ENCODE measurements at places on chromosomes 11 and 22.

DNA sequence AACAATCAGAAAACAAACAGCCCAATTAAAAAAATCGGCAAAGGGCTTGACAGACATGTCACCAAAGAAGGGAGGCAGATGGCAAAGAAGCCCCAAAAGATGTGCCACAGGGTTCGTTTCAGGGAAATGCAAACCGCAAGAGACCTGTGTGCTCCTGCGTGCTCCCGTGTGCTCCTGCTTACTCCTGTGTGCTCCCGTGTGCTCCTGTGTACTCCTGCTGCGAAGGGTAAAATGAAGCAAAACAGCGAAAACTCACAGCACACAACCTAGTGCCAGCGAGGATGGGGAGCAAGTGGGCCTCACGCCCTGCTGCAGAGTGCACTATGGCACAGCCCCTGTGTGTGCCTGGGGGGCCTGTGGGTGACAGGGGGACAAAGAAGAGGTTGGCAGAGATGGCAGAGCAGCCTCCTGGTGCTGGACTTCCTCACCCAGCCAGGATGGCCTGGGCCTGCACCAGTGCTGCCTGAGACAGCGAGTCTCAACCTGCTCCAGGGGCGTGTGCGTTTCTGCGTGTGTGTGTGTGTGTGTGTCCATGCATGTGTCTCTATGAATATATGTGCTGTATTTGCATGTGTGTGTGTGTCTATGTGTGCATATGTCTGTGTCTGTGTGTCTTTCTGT is 14.0 kb downstream of the ASCL2 start:
- DNase-seq, result no peak

DNA sequence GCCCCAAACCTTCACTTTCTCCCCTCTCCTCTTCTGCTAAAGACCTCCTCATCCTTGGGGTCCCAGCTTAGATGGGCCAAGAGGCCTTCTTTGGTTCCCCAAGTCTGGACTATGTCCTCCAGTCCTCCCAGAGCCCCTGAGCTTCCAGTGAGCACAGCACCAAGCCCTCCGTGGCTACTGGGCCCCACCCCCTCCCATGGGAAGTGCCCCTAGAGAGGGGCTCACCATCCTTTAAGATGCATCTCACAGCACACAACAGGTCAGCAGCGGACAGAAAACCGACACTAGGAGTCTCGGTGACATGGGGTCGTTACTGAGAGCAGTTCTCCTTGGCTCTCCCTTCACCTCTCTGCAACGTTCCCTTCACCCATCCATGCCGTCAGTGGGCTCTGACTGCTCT is 2.7 kb downstream of the LRRC32 start:
- DNase-seq, result no peak

GRCh38 chr11:117766576-117766975 is 30.4 kb downstream of the DSCAML1 start:
- no peak for DNase-seq

GRCh38 chr11:13127161-13127560 is 118.0 kb downstream of the RASSF10 start:
- DNase-seq, result no peak

GRCh38 chr22:48138427-48138826 is 1376.0 kb downstream of the TBC1D22A start:
- no peak for DNase-seq

DNA sequence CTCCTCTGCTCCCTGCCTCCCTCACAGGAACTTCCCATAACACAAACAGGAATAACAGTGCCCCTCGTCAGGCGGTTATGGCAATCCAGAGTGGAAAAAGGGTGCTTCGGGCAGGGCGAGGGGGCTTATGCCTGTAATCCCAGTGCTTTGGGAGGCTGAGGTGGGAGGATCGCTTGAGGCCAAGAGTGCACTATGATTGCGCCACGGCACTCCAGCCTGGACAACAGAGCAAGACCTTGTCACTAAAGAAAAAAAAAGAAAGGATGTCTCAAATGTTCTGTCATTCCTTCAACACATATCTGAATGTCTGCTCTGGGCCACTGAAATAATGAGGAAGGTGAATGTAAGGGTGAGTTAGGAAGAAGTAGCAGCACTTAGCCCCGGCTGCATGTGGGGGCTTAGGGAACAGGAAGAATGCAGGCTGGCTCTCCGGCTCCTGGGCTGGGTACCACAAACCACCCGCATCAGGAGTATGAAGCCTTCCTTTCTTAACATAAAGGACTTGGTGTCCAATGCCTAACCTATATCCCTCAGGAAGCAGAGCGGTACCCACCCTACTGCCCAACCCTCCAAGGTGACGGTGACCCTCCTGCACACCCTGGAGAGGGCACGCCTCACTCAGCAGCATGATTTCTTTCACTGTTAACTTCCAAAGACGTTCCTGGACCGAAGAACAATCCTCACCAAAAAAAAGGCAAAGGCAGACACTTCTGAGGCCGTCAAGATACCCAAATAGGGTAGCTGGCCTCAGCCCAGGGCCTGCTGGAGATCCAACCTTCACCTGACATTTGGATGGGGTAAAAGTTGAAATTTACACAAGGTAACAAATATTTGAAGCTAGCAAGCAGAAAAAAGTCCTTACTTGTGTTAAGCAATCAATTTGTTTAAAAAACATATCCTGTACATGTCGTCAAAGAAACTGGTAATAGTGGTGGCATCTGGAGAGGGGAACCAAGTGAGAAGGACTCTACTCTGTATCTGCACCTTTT is 3.8 kb downstream of the CPT1A start:
- DNase-seq, result no peak

DNA sequence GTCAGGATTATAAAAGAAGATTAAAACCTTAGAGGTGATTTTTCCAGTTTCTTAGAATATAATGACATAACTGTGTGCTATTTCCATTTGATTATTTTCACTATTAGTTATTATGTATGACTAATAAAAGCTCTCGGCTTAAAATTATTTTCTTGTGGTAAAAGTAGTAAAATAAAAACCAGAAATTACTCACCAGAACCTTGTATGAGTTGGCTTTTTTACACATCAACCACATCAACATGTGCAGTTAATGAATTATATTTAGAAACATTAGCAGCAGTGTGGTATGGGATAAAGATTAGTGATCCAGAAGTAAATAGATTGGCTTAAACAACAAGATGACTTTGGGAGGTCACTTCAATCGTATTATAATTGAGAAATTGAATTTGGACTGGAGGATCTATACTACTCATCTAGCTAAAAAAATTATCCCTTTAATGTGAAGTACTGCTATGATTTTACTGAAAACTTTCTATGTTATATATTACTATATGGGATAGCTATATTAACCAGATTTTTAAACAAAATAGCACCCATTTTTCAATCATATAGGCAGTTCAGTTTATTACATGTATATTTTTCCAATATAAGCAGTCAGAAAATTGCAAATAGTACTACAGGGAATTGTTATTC is 2.8 kb upstream of the BCO2 start:
- no peak for DNase-seq

DNA sequence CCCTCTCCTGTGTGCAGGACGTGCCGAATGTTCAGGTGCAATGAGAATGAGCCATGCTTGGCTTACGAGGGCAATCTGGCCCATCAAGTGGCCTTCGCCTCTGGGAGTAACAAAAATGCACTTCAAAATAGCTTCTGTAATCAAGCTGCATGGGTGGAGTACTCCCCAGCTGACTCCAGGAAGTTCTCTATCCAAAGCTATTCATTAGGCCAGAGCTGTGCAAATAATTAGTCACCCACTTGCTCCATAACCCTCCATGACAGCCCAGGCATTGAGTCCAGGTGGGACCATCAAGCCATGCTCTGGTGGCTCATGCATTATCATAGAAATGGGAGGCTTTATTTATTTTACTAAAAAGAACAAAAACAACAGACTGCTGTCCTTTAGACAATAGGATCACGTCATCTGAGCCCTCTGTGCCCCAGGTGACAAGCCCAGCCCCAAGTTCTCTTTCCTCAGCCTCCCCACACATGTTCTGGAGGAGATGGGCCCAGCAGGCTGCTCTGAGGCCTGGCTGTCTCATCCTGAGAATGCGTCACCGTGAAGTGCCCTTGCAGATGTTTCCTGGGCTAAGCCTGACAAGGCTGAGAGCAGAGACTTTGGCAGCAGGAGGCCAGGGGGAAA is 244.7 kb downstream of the ETS1 start:
- no peak for DNase-seq

- no peak for DNase-seq
These were observed 92.5 kb downstream of the CCDC83 start for GRCh38 chr11:85947431-85948272.

DNA sequence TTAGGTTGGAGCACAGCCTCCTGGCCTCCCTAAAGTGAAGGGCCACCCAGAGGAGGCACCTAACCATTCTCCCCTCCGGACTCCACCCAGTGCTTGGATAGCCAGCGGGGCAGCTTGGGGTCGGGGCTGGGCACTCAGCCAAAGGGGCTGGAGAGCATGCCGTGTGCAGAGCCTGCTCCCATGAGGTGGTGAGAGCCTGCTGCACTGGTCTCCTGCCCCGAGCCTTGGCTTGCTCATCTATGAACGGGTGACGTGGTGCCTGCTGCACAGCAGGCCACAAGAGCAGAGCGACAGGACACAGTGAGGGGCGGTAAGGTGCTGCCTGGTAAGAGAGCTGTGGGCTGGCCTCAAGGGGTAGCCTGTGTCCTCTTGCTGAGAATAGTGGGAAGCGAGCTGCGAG is 14.0 kb upstream of the CCDC188 start:
- no peak for DNase-seq

GRCh38 chr11:75386942-75387630 is 12.2 kb upstream of the RPS3 start:
- DNase-seq, result no peak

DNA sequence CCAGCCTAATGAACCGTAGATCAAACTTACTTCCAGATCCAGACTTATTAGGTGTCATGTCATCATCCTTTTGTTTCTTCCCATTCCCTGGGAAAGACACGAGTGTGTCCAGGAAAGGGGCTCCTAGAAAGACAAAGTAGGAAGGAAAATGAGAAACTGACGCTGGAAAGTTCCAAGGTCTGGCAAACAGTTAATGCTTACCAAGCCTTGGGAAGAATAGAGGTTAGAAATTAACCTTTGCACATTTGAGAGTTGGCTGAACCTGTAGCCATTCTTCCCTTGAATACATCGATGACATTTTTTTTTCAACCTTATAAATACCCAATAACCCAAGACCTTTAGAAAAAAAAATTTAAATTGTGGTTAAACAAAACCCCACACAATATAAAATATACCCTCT is 77.3 kb downstream of the TRAF6 start:
- DNase-seq, result no peak

GRCh38 chr22:45504373-45505341 is 2.0 kb downstream of the FBLN1 start:
- DNase-seq, result no peak

GRCh38 chr11:114074546-114075343 is 15.2 kb downstream of the ZBTB16 start:
- no peak for DNase-seq

DNA sequence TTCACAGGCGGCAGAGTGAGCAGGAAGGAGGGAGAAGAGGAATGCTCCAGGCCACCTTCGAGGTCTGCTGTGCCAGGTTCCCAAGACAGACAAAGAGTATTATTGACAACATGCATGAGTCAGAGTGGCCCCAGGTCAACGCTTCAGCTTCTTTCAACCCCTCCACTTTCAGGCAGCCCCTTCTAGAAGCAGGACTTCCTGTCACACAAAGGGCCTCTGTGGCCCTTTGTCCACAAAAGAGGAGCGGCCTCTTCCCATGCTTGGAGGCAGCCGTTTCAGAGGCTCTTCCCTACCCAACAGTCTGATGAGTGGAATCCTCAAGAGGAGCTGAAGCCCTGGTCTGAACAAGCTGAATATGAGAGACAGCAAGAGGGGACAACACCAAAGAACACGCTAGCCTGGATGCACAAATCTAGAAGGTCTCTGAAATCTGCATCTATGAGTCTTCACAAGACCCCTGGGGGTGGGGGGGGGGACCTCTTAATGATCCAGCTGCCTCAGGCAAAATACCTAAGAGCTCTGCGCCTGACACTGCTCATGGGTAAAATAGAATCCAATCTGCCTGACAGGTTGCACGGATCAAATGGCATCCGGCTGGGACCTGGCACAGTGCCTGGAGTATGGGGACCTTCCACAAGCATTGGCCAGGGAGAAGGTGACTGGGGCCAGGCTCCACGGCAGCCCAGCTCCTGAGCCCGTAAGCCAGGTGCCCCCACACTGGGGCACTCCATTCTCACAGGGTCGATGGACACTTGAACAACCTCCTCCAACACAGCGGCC is 67.5 kb downstream of the PACSIN2 start:
- DNase-seq, result no peak

GRCh38 chr11:93952082-93952780 is 68.9 kb upstream of the HEPHL1 start:
- no peak for DNase-seq

GRCh38 chr11:2645779-2646118 is 54.0 kb downstream of the KCNQ1OT1 start:
- peak; percentile 3 for DNase-seq

GRCh38 chr22:30291058-30291892 is 2.0 kb upstream of the CASTOR1 start:
- no peak for DNase-seq

Data from K562 (cell line).